ENCODE measurements at places on chromosomes 6 and 20.

GRCh38 chr6:104606361-104606760, 253.4 kb downstream of the HACE1 start:
- no peak for ATAC-seq

DNA sequence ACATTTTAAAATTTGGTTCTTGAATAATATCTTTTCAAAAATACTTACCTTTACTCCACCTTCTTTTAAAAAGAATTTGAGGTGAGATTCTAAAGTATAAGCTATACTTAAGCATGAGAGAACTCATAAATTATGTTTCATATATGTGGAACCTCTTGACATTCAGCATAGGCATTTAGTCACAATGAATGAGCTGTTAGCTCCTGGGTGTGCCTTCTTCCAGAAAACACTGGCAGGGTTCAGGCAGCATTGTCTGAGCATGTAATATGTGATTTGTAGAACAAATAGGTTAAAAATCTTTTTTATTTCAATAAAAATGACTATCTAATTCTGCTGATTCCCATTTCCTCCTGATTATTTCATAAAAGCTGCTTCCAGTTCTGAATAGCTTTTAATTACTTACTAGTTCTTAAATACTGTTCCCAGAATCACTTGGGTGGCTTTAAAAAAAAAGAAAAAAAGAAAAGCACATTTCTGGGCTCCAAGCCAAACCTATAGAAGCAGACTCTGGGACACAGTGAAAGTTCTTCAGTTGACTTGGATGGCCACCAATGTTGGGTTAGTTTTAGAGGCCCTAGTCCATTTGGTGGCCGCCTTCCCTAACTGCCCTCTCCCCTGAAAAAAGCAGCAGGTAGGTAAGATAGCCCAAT, 20.2 kb downstream of the RNF8 start:
- no peak for ATAC-seq

DNA sequence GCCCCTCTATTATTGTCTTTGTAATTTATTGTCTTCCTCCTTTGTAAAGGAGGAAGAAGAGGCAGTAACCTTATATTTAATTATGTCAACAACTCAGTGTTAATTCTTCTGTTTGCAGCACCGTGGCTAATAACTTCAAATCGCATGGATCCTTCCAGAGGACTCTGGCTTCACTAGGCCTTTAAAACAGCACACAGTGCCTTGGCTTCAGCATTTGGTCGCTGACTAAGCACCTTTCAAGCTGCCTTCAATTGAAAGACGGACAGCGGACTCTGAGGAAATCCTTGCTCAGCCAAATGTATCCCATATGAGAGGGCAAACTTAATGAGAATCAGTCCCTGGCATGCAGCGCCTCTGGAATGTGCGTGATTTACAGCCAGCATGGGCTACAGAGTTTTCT, 64.2 kb downstream of the SGK1 start:
- no peak for ATAC-seq

- ATAC-seq, result no peak
Measured at GRCh38 chr6:35260591-35261570, 1.3 kb downstream of the ZNF76 start.

- no peak for ATAC-seq
Measured at GRCh38 chr20:57760698-57761412, 51.0 kb upstream of the PMEPA1 start.

All from stimulated activated memory B cell treated with anti-CD40 and anti-IgM and Interleukin-4, amounts not matched to agents 10 μg/mL and 1 μg/mL and 100 μg/mL, for 72 hours (primary cell).